ENCODE measurements at places on chromosomes 6 and 20.
A peak's percentile ranks its signal among the peaks of the same experiment; 100 is the strongest.

GRCh38 chr6:140041056-140041455, 666.6 kb upstream of the CITED2 start:
- DNase-seq = no peak

- DNase-seq = peak; percentile 64
Measured at GRCh38 chr20:17568972-17569521, 828 bp upstream of the DSTN start.

DNA sequence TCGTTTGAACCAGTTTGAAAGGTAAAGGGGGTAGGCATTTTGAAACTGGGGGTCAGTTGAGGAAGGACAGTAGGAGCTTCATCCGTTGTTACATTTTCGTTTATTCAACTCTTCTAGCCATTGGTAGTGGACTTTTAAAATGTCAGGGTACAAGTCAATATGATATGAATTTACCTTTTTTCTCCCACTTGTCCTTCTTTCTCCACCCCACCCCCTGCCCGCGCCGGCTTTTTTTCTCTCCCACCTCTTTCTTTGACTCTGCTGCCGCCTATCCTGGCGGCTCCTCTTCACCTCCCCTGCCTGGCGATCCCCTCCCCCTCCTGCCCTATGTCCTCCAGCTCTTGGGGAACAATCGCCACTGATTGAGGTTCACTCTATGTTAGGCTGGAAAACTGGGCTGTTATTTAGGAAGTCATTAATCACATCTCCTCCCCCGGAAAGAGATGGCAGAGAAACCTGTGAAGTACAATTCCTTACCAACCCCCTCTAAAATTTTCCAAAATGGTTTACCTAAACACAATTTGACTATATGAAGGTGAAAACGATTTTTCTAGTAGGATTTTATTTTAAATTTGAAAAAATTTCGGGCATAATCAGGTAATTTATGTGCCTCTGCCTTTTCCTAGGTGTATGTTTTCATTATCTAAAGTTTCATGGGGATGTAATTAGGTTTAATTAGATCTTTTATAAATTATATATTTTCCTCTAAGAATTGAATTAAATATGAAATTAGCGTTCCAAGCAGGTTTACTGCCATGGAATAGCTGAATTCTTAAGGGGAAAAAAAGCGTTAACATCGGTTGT, 778 bp upstream of the LIN28B start:
- peak; percentile 77 for DNase-seq

- DNase-seq = no peak
Measured at GRCh38 chr20:25321262-25321831, 69.3 kb downstream of the ABHD12 start.

DNA sequence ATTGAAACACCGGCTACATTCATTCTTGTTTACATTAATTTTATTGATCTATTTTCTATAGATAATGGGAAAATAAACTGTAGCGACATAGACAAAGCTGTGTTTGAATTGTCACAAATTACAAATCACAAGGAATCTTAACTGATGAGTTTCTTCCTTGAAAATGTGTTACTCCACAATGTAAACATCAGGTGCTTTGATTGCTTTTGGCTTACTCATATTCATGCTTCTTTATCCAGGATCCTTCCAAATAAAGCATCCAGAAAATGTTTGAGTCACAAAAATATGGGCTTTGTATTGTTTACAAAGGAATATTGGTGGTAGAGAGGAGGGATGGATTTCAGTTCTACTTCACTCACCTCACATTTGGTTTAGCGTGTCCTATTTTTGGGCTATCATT, 64.0 kb downstream of the BMP2 start:
- no peak for DNase-seq

DNA sequence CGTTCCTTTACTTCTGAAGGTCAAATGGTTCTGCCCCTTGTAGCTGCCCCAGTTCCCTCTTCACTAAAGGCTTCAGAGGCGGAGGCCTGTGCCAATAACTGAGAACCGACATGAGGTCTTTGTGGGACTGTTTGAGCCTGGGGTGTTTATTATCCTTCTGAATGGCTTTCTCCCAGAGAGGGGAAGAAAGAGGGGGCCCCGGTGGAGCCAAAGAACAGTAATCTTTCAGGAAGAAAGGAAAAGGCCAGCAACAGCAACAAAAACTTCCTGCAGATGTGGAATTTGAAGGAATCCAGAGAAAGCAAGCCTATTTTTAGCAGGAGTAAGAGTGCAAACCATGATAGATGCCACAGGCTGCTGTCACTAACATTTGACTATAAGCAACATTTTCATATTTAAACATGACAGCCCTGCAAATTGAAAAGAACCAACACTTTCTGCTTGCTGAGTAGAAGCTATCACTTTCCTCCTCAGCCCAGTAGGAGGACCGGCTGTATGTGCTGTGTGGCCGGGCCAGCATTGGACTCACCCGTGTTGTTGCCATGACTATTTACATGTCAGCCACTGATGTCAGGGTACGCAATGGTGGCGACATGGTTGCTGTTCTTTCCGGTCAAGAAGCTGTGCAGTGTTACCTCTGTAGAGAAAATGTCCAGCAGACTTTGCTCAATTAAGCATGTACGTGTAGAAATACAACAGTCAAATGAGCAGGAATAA, 121.3 kb downstream of the SOBP start:
- no peak for DNase-seq

- peak; percentile 68 for DNase-seq
Measured at GRCh38 chr6:87731818-87732661, 30.0 kb upstream of the AKIRIN2 start.
